ENCODE measurements at places on chromosomes 12 and 14. TPM values are rescaled to one million over a fixed set of nuclear protein-coding genes. Genes with fewer than 3 reads are reported as not detected.

- DNase-seq = no peak
Observed at GRCh38 chr12:85572956-85573355, 263.3 kb downstream of the RASSF9 start.

Gene RNASE1
- total RNA-seq = not detected

GRCh38 chr14:91119556-91120311, 5.9 kb downstream of the DGLUCY start:
- no peak for DNase-seq

- DNase-seq = peak; percentile 72
Observed at GRCh38 chr12:118103601-118104382, at the start of gene VSIG10. VSIG10 (minus strand) TSS chr12:118104011; CDS start chr12:118103671, 340 bp downstream.

Gene ESPL1
- total RNA-seq = 20.2 TPM

Gene GNB3
- total RNA-seq = not detected

Gene PCED1B
- 13.1 TPM for total RNA-seq

- DNase-seq = peak; percentile 30
Observed at GRCh38 chr14:104800771-104801519, at the start of gene ZBTB42. ZBTB42 (plus strand) TSS chr14:104801101; CDS start chr14:104801198, 97 bp downstream.

Gene AMIGO2
- total RNA-seq = 19.0 TPM

Gene NXPH4
- total RNA-seq = 0.13 TPM

Gene PLXNC1
- 4.4 TPM for total RNA-seq

Gene RPGRIP1
- not detected for total RNA-seq

- no peak for DNase-seq
Observed at GRCh38 chr14:20247646-20248246, 8.7 kb downstream of the OR11H4 start.

DNA sequence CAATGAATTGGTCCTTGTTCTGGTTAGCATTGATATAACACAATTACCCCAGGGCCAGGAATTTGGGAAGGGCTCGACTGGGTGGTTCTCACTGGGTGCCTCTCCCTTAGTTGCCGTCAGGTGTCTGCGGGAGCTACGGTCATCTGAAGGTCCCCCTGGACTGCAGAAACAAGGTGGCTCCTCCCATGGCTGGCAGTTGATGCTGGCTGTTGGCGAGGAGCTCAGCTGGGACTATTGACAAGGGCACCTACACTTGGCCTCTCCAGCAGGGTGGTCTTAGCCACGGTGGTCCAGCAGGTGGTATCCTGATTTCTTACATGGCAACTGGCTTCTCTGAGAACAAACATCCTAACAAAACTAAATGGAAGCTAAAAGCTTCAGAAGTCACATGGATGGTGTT, 41.0 kb upstream of the RGS6 start:
- DNase-seq = no peak

DNA sequence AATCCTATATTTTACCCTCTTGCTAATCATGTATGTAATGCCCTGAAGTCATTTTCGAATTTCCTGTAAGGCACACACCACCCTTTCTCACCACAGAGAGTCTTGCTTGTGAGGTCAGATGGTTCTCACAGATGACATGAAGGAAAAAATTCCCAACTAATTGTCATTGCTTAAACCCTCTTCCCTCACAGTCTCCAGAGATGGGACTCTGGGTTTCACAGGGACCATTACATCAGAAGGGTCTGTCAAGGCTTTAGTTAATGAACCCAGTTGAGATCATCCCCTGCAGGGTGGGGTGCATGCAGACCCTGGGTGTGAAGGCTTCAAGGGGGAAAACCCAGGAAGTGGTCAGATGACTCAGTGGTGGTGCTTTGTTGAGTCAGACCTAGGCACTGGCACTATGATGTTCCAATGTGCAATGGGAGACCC, 229.6 kb downstream of the BCAT1 start:
- peak; percentile 53 for DNase-seq

Data from SJSA1 (cell line).